GM12878 (cell line): ENCODE measurements at places on chromosomes 5 and 9. TPM values are rescaled to one million over a fixed set of nuclear protein-coding genes. Genes with fewer than 3 reads are reported as not detected.

DNA sequence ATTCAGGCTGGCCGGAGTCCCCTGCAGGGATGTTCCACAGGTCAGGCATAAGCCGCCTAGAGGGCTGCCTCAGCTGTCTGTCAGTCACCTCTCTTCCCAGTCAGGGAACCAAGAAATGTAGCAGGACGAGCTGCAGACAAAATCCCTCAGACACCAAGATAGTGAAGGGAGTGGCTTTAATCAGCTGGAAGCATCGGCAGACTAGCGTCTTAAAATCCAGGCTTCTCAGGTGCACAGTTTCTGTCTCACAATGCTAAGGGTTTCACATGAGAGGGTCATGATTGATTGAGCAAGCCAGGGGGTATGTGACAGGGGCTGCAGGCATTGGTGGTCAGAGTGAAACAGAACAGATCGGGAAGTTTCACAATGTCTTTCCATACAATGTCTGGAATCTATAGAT, 247.2 kb downstream of the CDH10 start:
- no peaks in the 10 kb centered on the region for H3K27me3 ChIP-seq
- no peak overlapping the region for H3K4me3 ChIP-seq
- no peaks in the 10 kb centered on the region for H3K4me1 ChIP-seq

GRCh38 chr9:35771534-35771933, 17.5 kb upstream of the MSMP start:
- H3K4me1 ChIP-seq, result no peaks in the 10 kb centered on the region
- DNase-seq, result no peak
- no peak overlapping the region for H3K27ac ChIP-seq
- H3K4me3 ChIP-seq, result no peak overlapping the region

DNA sequence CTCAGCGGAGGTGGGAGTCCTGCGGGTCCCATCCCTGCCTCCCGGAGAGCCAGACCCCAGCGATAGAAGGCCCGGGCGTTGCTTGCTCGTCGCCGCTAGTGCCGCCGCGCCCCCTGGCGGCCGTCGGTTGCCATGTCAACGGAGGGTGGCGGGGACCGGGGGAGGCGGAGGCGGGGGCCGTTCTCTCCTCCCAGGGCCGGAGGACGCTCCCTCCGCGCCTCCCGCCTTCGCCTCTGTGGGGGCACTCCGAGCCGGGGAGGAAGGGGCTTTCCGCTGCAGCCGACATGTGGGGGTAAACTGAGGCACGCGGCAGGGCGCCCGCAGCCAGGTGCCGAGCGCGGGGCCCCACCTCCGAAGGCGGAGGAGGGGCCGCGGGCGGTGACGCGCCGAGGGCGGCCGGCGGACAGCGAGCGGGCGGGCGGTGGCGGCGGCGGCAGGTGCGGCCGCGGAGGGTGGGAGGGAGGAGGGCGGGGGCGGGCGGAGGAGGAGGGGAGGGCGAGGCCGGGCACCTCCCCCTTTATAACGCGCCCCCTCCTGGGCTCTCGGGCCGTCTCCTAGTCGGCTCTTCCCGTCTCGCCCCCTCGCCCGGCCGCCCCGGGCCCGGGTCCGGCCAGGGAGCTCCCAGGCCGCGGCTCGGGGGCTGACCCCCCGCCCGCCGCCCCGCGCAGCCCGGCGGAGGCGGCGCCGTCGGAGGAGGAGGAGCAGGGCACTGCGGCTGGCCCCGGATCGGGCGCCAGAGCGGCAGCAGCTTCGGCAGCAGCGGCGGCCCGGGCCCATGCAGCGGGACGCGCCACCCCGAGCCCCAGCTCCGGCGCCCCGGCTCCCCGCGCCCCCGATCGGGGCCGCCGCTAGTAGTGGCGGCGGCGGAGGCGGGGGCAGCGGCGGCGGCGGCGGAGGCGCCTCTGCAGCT, 556 bp upstream of the CDK9 start:
- H3K36me3 ChIP-seq, result peaks cover 20% of the 10 kb centered on the region
- H3K4me3 ChIP-seq, result peak overlapping the region; percentile 85
- no peaks in the 10 kb centered on the region for H3K27me3 ChIP-seq

DNA sequence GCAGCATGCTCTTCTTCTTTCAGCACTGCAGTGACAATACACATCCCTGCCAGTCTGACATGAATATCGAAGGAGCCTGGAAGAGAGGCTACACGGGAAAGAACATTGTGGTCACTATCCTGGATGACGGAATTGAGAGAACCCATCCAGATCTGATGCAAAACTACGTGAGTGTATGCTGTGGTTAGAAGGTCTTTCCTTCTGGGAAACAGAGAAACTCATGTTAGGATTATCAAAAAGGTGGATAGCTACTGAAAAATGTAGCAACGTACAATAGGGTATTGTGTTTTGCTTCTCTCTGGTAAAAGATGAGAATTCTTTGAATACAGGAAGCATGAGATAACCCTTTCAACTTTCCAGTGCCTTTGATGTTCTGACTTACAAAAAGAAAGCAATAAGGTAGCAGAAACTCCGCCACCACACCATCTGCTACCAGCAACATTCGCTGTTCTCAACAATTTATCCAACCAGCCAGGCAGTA, 133.3 kb downstream of the PCSK5 start:
- no peak overlapping the region for H3K27ac ChIP-seq
- no peaks in the 10 kb centered on the region for H3K36me3 ChIP-seq
- no peak overlapping the region for H3K4me3 ChIP-seq
- H3K4me1 ChIP-seq, result no peaks in the 10 kb centered on the region

GRCh38 chr5:159838551-159839222, 77.6 kb upstream of the ADRA1B start:
- DNase-seq, result no peak
- no peaks in the 10 kb centered on the region for H3K36me3 ChIP-seq

DNA sequence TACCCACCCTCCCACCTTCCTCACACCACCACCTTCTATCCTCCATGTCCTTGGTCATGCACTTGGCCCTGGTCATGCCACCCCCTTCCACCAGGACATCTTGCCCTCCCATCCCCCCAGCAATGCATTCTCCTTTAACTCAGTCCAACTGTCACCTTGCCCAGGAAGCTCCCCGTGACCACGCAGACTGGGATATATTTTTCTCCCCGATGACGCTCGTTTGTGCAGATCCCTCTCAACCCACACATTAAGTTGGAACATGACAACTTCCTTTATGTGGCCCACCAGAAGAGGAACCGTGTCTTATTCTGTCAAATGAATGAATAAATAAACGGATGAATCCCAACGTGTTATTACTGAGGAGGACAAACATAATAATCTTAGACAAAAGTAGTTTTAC, 82.8 kb upstream of the TAS2R1 start:
- H3K36me3 ChIP-seq, result no peaks in the 10 kb centered on the region
- no peak overlapping the region for H3K4me3 ChIP-seq
- H3K27me3 ChIP-seq, result no peaks in the 10 kb centered on the region
- DNase-seq, result no peak
- no peaks in the 10 kb centered on the region; the same call in 1 of the 2 replicates for H3K4me1 ChIP-seq
- H3K27ac ChIP-seq, result no peak overlapping the region

DNA sequence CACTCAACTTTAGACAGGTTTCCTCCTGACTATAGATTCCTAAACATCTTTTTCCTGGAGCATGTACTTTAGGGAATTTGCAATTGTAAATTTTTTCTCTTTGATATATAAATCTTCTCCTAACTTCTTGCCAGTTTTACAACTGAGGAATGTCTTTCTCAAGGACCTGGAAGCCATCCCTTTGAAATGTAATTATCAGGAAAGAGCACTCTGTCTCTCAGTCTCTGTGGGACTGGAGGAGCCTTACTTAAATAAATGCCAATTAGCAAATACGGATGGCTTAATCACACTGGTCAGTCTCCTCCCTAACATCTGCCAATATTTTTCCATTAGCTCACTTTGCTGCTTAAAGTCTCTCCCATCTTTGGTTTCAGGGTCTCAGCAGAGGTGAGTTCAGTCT, 344.3 kb upstream of the ARRDC3 start:
- H3K4me1 ChIP-seq, result no peaks in the 10 kb centered on the region
- H3K27ac ChIP-seq, result no peak overlapping the region
- no peaks in the 10 kb centered on the region for H3K36me3 ChIP-seq
- no peak for DNase-seq
- no peaks in the 10 kb centered on the region for H3K27me3 ChIP-seq

GRCh38 chr5:146681585-146682105, 165.7 kb upstream of the GPR151 start:
- no peaks in the 10 kb centered on the region for H3K4me1 ChIP-seq
- H3K27ac ChIP-seq, result no peak overlapping the region
- no peaks in the 10 kb centered on the region for H3K36me3 ChIP-seq
- H3K4me3 ChIP-seq, result no peak overlapping the region
- no peaks in the 10 kb centered on the region for H3K27me3 ChIP-seq

Gene NPR3
- not detected in 2 replicates for total RNA-seq

Gene SPATA31A3
- not detected in 2 replicates for total RNA-seq

Gene LURAP1L
- total RNA-seq, result 0.58 and 0.80 TPM in 2 replicates

- no peak for DNase-seq
- no peaks in the 10 kb centered on the region for H3K4me1 ChIP-seq
- H3K27ac ChIP-seq, result no peak overlapping the region
- H3K27me3 ChIP-seq, result peaks cover 5% of the 10 kb centered on the region; the same call in 1 of the 2 replicates
- H3K36me3 ChIP-seq, result no peaks in the 10 kb centered on the region
- no peak overlapping the region for H3K4me3 ChIP-seq
Observed at GRCh38 chr9:124481115-124481514, 26.1 kb downstream of the NR5A1 start.

Gene S100Z
- total RNA-seq, result 0.44 TPM in 1 of 2 replicates, not detected in the other

Gene CCL27
- total RNA-seq, result not detected in 2 replicates

- H3K36me3 ChIP-seq, result no peaks in the 10 kb centered on the region
- H3K4me1 ChIP-seq, result no peaks in the 10 kb centered on the region
- H3K27me3 ChIP-seq, result no peaks in the 10 kb centered on the region; the same call in 1 of the 2 replicates
- DNase-seq, result no peak
- H3K4me3 ChIP-seq, result no peak overlapping the region
Observed at GRCh38 chr5:96637196-96637595, 25.0 kb upstream of the CAST start.

GRCh38 chr5:119501671-119502179, 49.4 kb downstream of the HSD17B4 start:
- no peak overlapping the region for H3K4me3 ChIP-seq
- H3K4me1 ChIP-seq, result no peaks in the 10 kb centered on the region
- no peaks in the 10 kb centered on the region; the same call in none of the 2 replicates for H3K36me3 ChIP-seq
- no peak overlapping the region for H3K27ac ChIP-seq
- DNase-seq, result no peak

DNA sequence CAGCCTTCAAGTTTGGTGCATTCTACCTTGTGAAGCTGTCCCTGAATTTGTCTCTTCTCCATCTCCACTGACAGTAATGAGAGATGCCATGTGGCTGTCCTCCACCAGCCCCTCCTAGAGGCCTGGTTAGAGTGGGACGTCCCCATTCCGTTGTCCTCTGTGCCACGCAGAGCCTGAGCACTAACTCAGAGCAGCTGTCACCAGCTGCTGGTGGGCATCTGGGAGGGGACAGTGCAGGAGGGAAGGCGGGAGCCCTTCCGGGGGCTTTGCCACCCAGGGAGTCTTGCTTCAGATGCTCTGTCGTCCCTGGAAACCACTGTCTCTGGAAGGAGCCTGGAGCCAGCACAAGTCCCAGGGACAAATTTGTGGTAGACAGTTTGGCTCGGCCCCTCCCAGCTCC, 78.6 kb downstream of the PDZD2 start:
- no peak overlapping the region for H3K4me3 ChIP-seq
- no peak for DNase-seq
- no peaks in the 10 kb centered on the region for H3K36me3 ChIP-seq
